ENCODE measurements at places on chromosomes 5 and 9. TPM values are rescaled to one million over a fixed set of nuclear protein-coding genes. Genes with fewer than 3 reads are reported as not detected.

The FABP6 gene
- total RNA-seq: not detected

The IFNA2 gene
- total RNA-seq: not detected

The JMY gene
- 8.8 TPM for total RNA-seq

The CCDC180 gene
- under 0.01 TPM for total RNA-seq

The EDIL3 gene
- 34.8 TPM for total RNA-seq

The ZNF189 gene
- 13.4 TPM for total RNA-seq

The SV2C gene
- total RNA-seq: not detected

The SHOC1 gene
- total RNA-seq: not detected

The TJP2 gene
- 57.6 TPM for total RNA-seq

The PTPRD gene
- total RNA-seq: 1.8 TPM

The OCLN gene
- under 0.01 TPM for total RNA-seq

The DIRAS2 gene
- 3.1 TPM for total RNA-seq

The TUSC1 gene
- 7.4 TPM for total RNA-seq

The ZNF462 gene
- total RNA-seq: 6.5 TPM

The ANKHD1 gene
- total RNA-seq: 34.0 TPM

The C9orf43 gene
- total RNA-seq: 0.16 TPM

The OR1J2 gene
- total RNA-seq: not detected

The SLC25A2 gene
- not detected for total RNA-seq

The DOCK2 gene
- 5.8 TPM for total RNA-seq

The STKLD1 gene
- not detected for total RNA-seq

The C9orf50 gene
- total RNA-seq: not detected

The CTNNAL1 gene
- 106 TPM for total RNA-seq

The GRM6 gene
- not detected for total RNA-seq

The HSPB3 gene
- not detected for total RNA-seq

The PLPPR1 gene
- not detected for total RNA-seq

The FBP2 gene
- total RNA-seq: not detected

The CNTNAP3B gene
- total RNA-seq: 4.5 TPM

The WDR38 gene
- not detected for total RNA-seq

The IL33 gene
- total RNA-seq: 185 TPM

The SPATA31E1 gene
- not detected for total RNA-seq

The PCDHAC2 gene
- under 0.01 TPM for total RNA-seq

The CDH6 gene
- 1.9 TPM for total RNA-seq

The C5orf52 gene
- not detected for total RNA-seq

The CDH12 gene
- not detected for total RNA-seq

The CCT5 gene
- 282 TPM for total RNA-seq

The GHR gene
- 5.2 TPM for total RNA-seq

The SMC5 gene
- total RNA-seq: 9.4 TPM

The ANKH gene
- 14.1 TPM for total RNA-seq

The SLC34A1 gene
- not detected for total RNA-seq

The LRRC70 gene
- 0.97 TPM for total RNA-seq

The SEMA6A gene
- total RNA-seq: 8.9 TPM

The TSLP gene
- 0.72 TPM for total RNA-seq

The RIMOC1 gene
- 10.8 TPM for total RNA-seq

The FCN2 gene
- total RNA-seq: not detected

The TNC gene
- total RNA-seq: 0.18 TPM

The BTNL3 gene
- not detected for total RNA-seq

The HNRNPH1 gene
- 169 TPM for total RNA-seq

The CARTPT gene
- total RNA-seq: not detected

The FGF1 gene
- 37.7 TPM for total RNA-seq

The TMED7 gene
- 108 TPM for total RNA-seq

The GLT6D1 gene
- total RNA-seq: not detected

The NCS1 gene
- total RNA-seq: 19.0 TPM

The DMRTA1 gene
- not detected for total RNA-seq

The GPX3 gene
- 15.9 TPM for total RNA-seq
